ENCODE measurements at places on chromosomes 5 and 9. TPM values are rescaled to one million over a fixed set of nuclear protein-coding genes. Genes with fewer than 3 reads are reported as not detected.

RALGPS1 gene
- 2.4 TPM for total RNA-seq

SPATA31C1 gene
- not detected for total RNA-seq

HACD4 gene
- total RNA-seq, result not detected

FAT2 gene
- 0.07 TPM for total RNA-seq

CCL27 gene
- total RNA-seq, result not detected

INSL4 gene
- 0.33 TPM for total RNA-seq

OR13C4 gene
- not detected for total RNA-seq

HAVCR2 gene
- total RNA-seq, result 0.39 TPM

GRCh38 chr5:176652136-176652535 is 4.9 kb downstream of the TSPAN17 start:
- peak; percentile 13 for DNase-seq

DNA sequence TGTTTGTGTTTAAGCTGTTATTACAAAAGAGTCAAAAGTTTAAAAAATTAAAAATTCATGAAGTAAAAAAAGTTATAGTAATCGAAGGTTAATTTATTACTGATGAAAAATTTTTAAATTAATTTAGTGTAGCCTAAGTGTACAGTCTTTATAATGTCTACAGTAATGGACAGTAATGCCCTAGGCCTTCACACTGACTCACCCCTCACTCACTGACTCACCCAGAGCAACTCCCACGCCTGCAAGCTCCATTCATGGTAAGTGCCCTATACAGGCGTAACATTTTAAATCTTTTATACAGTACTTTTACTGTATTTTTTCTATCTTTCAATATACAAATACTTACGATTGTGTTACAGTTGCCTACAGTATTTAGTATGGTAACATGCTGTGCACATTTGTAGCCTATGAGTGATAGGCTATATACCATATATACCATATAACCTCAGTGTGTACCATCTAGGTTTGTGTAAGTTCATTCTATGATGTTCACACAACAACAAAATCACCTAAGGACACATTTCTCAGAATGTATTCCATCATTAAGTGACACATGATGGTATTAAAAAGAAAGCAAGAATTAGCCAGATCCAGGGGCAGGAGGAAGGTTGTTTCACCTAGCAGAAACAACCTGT is 40.1 kb downstream of the DCAF10 start:
- peak; percentile 81 for DNase-seq

- peak; percentile 35 for DNase-seq
These were observed 664.2 kb upstream of the ZNF608 start for GRCh38 chr5:125410537-125411070.

GRCh38 chr9:34140853-34141252 is 14.4 kb upstream of the DCAF12 start:
- DNase-seq, result no peak

GRCh38 chr9:4296217-4296616 is 3.7 kb downstream of the GLIS3 start:
- no peak for DNase-seq

DNA sequence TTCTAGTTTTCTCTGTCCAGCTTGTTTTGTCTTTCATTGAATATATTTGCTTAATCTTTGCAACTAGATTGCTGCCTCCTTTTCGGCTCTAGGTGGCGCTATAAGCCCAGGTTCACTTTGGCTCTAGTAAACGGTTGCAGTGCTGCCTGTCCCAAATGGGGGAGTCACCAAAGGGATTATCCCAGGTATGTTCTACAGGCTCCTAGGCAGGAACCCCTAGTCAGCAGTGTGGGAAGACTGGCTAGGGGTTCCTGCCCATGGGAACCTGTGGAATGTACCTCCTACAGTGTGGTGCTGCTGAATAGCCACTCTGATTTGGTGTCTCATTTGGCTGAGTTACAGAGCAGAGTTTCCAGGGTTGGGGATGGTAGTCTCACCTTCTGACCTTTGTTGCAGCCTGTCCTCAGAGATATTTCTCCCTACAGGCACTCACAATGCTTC is 85.2 kb downstream of the ARSB start:
- DNase-seq, result peak; percentile 48

DNA sequence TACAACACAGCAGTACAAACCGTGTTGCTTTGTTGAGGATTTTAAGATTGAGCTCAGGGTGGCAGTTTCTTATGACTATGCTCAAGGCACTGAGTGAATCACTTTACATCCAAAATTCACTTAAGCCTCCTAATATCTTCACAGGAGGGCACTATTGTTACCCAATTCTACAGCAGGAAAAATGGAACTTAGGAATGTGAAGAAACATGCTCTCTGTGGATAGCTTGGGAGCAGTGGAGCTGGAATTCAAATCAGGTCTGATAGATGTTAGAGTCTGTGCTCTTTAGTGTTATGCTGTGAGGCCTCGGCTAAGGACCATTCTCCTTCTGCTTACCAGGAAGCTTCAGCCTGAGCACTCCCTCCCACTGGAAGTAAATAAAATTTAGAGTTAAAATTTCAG is 18.7 kb upstream of the HMHB1 start:
- DNase-seq, result no peak

DNA sequence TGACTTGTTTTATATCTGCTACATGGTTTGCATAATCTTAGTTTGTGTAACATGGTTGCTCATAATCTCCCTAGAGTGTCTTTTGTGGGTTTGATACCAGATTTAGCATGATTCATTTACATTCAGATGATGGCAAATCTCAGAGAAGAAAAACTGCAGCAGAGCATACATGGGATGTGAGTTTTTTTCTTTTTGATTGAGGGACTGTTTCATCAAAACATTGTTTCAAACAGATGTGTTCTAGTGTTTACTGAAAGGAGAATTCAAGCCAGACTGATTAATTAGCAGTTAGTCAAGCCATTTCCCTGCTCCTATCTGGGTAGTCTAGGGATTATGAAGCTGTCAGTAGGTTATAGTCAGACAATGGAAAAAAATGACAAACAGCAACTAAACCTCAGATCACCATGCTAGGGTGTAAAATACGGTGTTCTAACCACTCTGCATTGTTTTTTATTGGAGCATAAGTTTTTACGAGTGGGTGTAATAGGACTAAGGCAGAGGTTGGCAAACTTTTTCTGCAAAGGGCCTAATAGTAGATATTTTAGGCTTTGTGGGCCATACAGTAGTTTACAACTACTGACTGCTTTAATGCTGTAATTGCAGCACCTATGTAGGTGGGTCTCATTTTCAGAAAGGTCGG is 10.5 kb upstream of the GDNF start:
- no peak for DNase-seq

GRCh38 chr9:96022445-96023051 is 147.1 kb downstream of the ERCC6L2 start:
- DNase-seq, result no peak

GRCh38 chr5:173673295-173674101 is 57.0 kb upstream of the BOD1 start:
- DNase-seq, result no peak

DNA sequence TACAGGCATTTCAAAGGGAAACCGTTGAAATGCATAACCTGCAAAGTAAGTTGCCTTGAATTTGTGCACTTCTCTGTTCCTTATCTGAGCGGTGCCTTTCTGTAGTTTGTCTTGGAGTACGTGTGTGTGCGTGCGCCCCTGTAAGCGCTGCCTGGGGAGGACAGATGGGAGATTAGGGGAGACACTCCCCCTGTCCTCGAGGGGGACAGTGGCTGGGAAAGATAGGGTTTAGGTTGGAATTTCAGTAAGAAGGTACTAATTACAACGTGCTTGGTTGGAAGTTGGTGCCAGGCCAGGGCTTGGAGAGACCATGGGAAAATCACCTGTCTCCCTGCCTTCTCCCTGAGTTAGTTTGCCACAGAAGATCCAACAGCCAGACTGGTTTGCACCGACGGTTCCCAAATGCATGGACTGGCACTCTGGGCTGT is 73.2 kb downstream of the PIK3R1 start:
- no peak for DNase-seq
